ENCODE measurements at places on chromosomes 11 and 22.
A peak's percentile ranks its signal among the peaks of the same experiment; 100 is the strongest.

DNA sequence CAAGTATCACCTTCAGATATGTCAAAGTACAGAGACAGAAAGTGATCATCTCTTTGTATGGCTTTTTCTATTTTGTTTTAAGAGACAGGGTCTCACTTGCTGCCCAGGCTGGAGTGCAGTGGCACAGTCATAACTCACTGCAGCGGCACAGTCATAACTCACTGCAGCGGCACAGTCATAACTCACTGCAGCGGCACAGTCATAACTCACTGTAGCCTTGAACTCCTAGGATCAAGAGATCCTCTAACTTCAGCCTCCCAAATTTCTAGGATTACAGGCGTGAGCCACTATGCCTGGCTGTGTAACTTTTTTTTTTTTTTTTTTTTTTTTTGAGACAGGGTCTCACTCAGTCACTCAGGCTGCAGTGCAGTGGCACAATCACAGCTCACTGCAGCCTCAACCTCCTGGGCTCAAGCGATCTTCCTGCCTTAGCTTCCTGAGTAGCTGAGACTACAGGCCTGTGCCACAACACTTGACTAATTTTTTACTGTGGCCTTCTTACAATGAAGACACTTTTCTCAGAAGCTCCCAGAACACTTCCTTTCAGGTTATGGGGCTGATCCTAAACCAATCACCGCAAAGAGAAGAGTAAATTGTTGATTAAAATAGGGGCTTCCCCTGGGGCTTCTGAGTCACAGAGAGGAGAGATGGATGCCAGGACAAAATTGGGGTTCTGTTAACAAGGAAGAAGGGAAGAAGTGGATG, 9.0 kb upstream of the HIKESHI start:
- DNase-seq = no peak

GRCh38 chr11:8355416-8355742, 91.7 kb upstream of the LMO1 start:
- no peak for DNase-seq

DNA sequence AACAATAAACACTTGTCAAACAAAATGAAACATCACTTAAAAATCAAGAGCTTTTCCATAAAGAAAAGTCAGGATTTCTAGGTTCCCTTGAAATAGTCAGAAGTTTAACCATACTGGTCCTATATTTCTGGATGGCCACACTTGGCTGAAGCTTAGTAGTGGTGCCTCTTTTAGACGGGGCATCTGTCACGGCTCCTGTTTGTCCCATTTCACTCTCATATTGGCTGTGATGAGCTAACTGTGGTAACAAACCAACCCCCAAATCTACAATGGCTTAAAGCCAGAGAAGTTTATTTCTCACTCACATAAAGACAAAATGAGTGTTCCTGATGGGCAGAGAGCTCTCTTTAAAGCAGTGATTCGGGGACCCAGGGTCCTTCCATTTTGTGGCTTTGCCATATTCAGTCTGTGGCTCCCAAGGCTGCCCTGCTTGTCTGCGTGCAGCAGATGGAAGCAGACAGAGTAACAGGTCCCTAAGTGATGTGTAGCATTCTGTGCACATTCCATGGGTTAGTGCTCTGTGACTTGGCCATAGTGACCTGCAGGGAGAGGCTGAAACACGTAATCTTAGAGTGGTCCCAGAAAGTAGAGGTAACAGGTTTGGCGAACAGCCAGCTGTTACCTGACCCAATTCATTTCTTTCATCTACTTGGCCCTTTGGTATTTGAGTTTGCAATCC, 137.4 kb downstream of the HIPK3 start:
- DNase-seq = no peak

- DNase-seq = peak; percentile 91
Measured at GRCh38 chr11:111001986-111002611, 243.4 kb upstream of the POU2AF2 start.

GRCh38 chr11:71266114-71266833, 13.9 kb upstream of the SHANK2 start:
- no peak for DNase-seq

DNA sequence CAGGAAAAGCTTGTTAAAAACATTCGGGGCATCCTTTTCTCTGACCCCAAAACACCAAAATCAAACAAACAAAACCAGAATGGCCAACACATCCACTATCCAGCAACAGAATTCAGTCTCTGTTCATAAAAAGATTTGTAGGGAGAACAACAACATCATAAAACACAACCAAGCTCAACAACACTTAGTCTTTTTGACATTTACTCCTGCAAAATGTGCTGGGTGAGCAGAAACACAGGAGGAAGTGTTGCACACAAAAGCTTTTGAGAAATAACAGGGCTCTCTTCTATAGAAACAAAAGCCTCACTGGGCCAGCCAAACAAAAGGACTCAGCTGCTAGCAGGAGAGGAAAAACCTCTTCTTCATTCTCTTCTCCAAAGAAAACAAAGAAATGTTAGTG, 736.0 kb upstream of the CCDC90B start:
- DNase-seq = no peak

DNA sequence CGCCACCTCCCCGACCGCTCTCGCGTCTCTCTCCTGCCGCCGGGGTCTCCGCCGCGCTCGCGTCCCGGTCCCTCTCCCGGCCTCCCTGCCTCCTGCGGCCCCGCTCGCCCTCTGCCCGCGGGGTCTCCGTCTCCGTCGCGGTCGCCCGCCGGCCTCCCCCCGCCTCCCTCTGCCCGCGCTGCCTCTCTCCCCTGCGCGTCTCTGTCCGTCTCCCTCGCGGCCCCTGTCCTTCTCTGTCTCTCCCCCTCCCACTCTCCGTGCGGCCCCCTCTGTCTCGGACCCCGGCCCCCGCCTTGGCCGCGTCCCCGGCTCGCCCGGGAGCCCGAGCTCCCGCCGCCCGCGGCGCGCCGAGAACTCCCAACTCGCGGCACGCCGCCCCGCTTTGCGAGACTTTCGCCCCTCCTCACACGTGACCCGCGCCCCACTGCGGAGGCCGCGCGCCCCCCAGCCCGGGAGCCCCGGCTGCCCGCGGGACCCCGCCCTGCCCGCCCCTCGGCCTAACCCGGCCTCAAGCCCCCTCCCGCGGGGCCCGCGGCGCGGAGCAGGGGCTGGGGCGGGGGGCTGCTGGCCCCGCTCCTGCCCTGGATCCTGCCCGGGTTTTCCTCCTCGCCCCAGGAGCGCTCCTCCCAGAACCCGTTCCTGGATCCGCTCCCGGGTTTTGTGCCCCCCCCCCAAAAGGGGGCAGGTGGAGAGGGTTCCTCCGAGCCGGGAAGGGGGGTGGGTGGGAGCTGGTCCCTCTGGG, 702 bp upstream of the KCNJ4 start:
- peak; percentile 65 for DNase-seq

DNA sequence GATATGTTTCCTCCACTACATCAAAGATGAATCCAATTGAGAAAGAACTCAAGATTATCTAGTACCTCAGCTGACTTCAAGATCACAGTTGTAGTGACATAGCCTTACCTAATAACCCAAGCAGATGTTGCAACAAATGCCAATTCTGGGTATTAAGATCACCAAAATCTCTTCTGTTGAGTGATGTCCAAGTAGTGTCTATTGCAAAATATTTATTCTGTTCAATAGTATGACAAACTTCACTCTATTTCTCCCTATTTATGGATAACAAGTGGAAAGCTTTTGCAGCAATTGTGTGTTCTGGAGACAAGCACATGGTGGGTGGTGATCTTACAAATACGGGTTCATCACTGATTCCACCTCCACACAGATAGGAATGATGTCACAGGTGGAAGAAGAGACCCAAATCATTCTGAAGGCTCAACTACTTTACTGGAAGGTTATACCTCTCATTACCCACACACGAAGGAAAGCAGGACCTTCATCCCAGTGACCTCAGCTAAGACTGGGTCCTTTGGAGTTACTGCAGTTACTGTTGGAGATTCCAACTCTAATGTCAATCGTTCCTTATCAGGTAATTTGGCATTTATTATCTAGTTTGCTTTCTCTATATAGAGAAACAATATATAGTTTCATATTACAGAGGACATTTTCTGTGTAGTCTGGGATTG, 72.0 kb downstream of the CD44 start:
- no peak for DNase-seq

- DNase-seq = no peak
Measured at GRCh38 chr11:119839476-119840133, 110.6 kb upstream of the NECTIN1 start.

DNA sequence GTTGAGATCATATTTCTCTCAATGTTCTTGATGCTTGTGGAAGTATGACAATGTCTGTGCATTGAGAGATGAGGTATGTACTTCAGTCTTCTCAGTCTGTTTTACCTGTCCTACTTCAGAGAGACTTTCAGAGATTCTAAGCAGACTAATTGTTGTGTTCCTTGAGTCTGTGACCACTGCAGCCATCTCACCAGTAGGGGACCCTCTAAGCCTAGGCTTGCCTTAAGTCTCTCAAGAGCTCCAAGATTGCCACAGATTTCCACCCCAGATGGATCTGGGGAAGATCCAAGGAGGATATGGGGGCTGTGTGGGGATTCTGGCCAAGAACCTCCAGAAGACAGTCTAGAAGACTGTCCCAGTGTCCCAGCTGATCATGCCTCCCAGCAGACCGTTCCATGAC, 179.9 kb upstream of the PLET1 start:
- DNase-seq = no peak

- DNase-seq = no peak
Measured at GRCh38 chr11:96332126-96332771, 10.7 kb downstream of the MAML2 start.

DNA sequence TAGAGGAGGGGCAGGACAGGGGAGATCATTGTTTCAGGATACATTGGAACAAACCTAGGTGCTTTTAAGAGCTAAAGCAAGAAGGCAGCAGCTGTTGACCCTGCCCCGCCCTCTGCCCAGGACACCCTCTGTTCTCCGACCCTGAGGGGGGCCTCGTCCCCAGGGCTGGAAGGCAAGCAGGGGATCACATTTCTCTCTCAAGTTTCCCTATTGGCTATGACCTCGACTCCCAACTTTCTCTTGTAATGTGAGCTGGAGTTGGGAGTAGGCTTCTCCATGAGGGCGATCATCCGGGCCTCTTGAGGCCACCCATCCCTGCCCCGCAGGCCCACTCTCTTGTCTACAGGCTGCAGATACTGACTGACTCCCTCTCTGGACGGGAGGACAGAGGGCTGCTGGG, 37.7 kb downstream of the DSCAML1 start:
- no peak for DNase-seq

DNA sequence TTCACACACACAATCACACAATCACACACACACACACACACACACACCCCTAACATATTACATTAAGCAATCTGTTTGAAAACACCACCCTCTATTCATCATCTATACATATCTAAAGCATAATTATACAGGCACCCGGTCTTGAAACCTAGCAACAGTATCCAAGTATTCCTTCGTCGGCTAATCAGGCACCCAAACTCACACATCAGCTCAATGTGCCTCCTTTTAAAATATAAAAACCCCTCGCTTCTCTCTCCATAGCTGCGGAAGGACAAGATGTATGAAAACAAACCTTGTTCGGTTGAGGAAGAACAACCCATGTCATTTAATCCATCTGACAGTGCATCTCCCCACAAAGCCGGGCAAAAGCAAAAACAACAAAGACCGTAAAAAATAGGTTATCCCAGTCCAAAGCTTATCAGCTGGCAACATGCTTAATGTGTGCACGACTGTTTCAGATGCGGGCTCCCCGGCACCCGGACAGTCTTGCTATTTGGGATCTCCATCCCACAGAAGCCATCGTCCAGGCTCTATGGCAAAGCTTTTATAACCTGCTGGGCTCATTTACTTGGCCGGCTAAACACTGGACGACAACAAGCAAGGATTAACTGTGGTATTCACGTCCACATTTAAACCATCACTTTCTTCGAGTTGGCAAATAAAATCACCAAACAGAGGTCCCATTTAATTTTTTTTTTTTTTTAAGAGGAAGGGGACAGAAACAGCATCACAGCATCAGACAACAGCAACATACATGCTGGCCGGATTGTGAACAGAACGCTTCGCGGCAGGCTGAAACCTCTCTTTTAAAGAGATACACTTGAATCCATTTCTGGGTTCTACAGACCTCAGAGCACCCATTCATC, 365.5 kb downstream of the SHANK2 start:
- no peak for DNase-seq

GRCh38 chr11:120352405-120352804, 16.2 kb downstream of the ARHGEF12 start:
- DNase-seq = no peak

DNA sequence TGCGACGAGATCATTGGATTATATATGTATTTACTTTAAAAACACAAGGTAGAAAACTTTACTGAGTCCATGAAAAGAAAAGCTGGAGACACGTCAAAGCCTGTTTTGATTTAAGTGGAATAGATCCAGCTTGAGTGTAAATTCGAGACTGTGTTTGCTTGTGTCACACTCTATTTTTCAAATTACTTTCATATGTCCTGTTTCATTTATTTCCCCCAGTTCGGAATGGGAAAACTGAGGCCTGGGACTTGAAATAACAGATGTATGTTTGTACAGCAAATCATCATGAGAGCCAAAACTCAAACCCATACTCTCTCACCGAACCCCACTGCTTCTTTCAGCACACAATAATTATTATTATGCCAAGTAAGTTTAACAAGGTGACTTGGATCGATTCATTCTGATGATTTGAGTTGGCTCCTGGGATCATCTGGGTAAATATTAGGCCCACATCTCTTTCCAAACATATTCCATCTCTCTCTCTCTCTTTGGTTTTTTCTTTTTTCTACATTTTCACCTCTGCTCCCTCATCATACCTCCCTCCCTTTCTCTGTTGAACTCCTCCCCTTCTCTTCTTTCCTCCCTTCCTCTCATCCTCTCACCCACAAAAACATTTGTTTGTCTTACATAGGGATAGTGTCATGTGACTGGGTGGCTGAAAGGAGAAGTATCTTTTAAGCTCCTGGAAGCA, 21.2 kb downstream of the FZD4 start:
- DNase-seq = peak; percentile 73

GRCh38 chr11:109109150-109109549, 312.8 kb upstream of the C11orf87 start:
- DNase-seq = no peak

DNA sequence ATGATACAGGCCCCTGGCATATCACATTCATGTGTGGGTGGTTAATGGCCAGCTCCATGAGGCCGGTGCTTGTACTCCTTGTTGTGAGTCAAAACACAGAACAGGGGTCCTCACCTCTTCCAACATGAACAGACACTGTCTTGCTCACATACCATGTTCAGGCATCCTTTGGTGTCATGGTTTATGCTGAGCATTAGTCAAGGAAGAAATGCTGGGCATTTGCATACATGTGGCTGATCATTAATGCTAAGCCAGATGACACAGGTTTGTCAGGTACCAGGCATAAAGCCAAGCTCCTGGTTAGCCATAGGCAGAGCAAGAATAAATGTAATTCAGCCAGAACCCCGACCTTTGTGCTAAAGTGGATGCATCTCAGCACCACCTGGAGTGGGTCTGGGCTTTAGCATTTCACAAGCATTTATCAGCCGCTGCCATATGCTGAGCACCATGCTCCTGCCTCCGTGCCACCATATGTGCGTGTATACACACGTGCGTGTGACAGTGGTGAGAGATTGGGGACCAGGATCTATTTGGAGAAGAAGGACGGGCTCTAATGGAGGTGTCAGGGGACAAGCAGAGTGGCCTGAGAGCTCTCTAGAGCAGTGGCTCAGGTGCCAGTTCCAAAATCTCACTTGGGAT, 55.0 kb downstream of the MICAL2 start:
- DNase-seq = no peak
